ENCODE measurements at places on chromosomes 7 and 10.

- DNase-seq, result no peak
Measured at GRCh38 chr7:155745737-155746136, 66.5 kb downstream of the SHH start.

GRCh38 chr10:80532571-80532970 lies 5.1 kb upstream of the SH2D4B start:
- DNase-seq, result no peak

DNA sequence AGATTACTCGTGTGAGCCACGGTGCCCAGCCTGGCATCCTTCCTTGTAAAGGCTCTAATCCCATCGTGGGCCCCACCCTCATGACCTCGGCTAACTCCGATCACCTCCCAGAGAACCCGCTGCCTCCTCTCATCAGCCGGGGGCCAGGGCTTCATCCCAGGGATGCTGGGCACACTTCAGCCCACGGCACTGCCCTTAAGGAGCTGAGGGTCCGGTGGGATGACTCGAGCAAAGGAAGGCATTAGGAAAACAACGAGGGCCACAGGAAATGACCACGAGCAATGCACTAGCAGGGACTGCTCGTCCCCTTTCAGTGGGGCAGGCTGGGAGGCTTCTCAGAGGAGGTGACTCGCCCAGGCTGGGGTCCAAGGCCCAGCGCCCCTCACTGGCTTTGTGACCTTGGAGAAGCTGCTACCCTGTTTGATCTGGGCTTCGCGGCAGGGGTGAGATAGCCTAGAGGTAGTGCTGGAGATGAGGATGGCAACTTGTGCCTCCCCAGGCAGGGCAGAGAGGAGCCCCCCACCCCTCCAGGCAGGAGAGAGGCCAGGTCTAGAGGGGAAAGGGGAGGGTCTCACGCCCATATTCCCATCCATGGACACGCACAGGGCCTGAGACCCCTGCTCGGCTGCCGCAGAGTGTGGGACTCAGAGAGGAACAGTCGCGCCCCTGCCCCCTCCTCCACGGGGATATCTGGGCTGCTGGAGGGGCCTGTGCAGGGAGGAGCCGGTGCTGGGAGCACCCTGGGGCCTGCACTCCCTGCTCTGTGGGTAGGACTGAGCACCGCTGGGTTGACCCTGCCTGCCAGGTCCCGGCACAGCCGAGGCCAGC lies 26.8 kb downstream of the ELFN1 start:
- DNase-seq, result no peak

DNA sequence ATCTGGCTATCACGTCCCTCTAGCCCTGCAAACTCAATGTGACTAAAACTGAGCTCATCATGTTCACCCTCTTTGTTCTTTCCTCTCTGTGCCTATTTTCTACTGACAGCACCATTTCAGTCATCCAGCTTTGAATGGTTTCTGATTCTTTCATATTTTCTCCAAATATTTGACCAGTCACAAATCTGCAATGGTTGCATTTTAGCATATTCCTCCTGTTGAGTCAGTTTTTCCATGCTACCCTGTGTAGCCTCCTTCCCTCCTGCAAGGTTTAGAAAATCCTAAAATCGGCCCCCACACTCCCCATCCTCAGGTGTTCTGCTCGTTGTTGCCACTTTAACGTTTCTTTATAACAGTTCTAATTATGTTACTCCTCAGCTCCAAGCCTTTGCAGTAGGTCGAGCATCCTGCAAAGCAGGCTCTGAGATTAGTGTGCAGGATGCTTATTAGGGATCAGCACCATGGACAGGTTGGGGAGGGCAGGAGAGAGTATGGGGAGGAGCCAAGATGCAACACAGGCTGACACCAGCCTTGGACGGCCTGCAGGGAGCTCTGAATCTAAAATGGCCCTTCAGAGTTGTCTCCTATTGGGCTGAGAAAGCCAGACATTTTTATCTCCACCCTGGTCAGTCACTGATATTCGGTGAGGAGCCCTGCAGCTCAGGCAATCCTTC lies 531.0 kb upstream of the COBL start:
- DNase-seq, result no peak

DNA sequence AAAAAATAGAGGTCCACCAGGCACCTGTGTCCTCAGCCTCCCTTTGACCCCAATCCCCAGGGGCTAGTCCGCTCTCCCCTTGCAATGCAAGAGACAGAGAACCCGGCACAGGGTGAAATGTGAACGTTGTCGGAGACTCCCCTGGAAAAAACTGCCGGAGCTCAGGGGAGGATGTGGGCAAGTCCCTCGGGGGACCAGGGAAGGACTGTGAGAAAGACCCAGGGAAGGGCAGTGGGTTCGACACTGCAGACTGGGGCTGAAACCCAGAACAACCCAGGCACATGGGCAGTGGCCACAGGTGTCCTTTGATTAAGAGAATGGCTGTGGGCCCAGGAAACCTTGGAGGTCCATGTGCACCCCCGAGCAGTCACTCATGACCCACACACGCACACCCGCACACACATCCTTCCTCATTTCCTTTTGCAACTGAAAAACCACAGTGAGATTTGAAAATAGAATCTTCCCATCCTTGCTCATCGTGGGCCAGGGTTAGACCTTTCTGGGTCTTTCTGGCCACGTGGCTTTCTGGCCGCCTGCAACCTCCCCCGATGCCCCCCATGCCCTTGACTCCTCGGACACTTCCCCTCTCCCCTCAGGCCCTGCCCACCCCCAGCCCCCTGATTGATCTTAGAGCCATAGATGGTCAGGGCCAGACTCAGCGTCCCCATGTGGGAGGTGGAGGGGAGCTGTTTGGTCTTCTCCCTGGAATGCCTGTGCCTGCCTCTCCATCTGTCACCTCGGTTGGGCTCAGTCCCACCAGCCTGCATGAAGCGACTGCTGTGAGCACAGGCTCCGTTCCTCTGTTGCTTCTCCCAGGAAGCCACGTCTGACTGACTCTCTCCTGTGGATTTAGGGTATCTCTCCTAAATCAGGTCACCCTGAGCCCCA lies 7.9 kb downstream of the LAT2 start:
- no peak for DNase-seq

DNA sequence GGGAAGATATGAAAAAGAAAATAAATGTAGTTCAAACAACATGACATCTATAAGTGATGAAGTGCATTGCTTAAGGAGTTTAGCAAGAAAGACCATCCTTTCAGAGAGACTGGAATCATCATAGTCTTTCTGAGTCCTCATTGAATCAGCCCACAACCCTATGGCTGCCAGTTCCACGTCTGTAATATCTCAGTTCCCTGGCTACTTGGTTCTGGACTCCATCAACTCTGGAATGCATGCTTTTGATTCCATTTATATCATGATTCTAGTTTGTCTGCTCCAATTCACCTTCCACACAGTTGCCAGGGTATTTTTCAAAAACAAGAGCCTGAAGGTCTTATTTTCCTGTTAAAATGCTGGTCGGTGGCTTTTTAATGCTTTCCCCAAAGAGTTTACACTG lies 126.4 kb upstream of the MDFIC start:
- no peak for DNase-seq

All from stimulated activated CD4-positive, alpha-beta T cell treated with anti-CD3 and anti-CD28 coated beads, Interleukin-1b, Interleukin-23, amount 100 ng/mL, for 4 hours (primary cell).